ENCODE measurements at places on chromosomes 3 and 15. TPM values are rescaled to one million over a fixed set of nuclear protein-coding genes. Genes with fewer than 3 reads are reported as not detected.

The C3orf85 gene
- total RNA-seq = not detected

The LCTL gene
- not detected for total RNA-seq

The CYP1A2 gene
- not detected for total RNA-seq

The HES1 gene
- 2.7 TPM for total RNA-seq

The IQCH gene
- 0.77 TPM for total RNA-seq

The IL1RAP gene
- total RNA-seq = 7.2 TPM

The GPR27 gene
- total RNA-seq = 1.0 TPM

The SLC27A2 gene
- total RNA-seq = 11.4 TPM

The LRRC58 gene
- total RNA-seq = 25.7 TPM

The OR5K2 gene
- not detected for total RNA-seq

The IMPG2 gene
- 0.37 TPM for total RNA-seq

The NR2C2 gene
- 57.0 TPM for total RNA-seq

The TMEM115 gene
- 19.2 TPM for total RNA-seq

The FETUB gene
- not detected for total RNA-seq

The MORF4L1 gene
- total RNA-seq = 274 TPM

The LIPH gene
- total RNA-seq = not detected

The VGLL3 gene
- total RNA-seq = not detected

The DPP8 gene
- 42.8 TPM for total RNA-seq

The CORO2B gene
- total RNA-seq = not detected

The MESP2 gene
- total RNA-seq = not detected

The PLS1 gene
- total RNA-seq = 2.6 TPM

The ADAM10 gene
- 140 TPM for total RNA-seq

The PLSCR4 gene
- total RNA-seq = not detected

The IL5RA gene
- total RNA-seq = not detected

The SERPINI2 gene
- total RNA-seq = not detected

The ZKSCAN7 gene
- total RNA-seq = 0.50 TPM

The AMT gene
- total RNA-seq = 6.3 TPM

Measured in activated CD4-positive, alpha-beta T cell treated with anti-CD3 and anti-CD28 coated beads, Interleukin-2, amount 10 ng/mL, durations not matched to agents 7 days and 5 days (primary cell).